Activated CD4-positive, alpha-beta T cell treated with anti-CD3 and anti-CD28 coated beads, Interleukin-2, amount 50 U/mL, for 48 hours (primary cell): ENCODE measurements at places on chromosomes 3 and 15.

- DNase-seq = no peak
These were observed 42.1 kb downstream of the GOLGA6A start for GRCh38 chr15:74040109-74040850.

- no peak for DNase-seq
These were observed 407.8 kb downstream of the PLCL2 start for GRCh38 chr3:17292556-17292955.

GRCh38 chr3:194342861-194343560, 8.1 kb downstream of the CPN2 start:
- DNase-seq = no peak

DNA sequence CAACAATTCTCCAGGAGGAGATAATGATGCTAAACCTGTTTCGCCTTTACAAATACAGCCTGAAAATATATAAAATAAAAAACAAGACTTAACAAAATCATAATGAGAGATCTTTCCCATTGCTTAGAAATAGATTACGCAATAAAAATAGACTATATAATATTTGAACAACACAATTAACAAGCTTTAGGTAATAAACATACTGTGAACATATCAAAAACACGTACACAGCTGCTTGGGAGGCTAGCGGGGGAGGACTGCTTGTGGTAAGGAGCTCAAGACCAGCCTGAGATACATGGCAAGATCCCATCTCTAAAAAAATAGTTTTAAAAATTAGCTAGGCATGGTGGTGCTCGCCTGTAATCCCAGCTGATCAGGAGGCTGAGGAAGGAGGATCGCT, 8.7 kb downstream of the NSMCE3 start:
- DNase-seq = no peak

DNA sequence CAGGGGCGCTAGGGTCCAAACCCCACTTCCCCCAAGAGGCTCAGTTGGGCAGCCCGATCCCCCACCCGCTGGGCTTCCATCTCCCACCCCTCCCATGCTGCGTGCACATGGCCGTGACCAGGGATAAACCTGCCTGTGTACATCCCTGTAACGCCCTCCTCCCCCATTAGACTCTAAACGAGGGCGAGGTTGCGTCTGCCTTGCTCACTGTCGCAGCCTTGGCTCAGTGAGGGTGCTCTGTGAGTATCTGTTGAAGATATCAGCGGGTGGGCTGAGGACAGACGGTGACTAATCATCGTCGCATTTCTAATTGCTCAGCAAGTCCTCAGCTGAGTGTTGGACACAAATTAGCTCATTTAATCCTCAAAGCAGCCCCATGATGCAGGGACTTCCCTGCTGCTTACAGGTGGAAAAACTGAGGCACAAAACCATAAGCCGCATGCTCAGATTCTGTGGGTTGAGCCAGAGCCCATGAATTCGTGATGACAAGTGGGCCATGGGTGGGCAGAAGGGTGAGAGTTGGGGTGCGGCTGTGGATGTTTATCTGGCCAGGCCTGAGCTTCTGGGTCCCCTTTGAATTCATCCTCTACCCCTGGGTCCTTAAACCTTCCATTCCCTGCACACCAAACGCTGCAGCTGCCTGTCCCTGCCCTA, 26.0 kb downstream of the FBLN2 start:
- DNase-seq = peak; percentile 38

DNA sequence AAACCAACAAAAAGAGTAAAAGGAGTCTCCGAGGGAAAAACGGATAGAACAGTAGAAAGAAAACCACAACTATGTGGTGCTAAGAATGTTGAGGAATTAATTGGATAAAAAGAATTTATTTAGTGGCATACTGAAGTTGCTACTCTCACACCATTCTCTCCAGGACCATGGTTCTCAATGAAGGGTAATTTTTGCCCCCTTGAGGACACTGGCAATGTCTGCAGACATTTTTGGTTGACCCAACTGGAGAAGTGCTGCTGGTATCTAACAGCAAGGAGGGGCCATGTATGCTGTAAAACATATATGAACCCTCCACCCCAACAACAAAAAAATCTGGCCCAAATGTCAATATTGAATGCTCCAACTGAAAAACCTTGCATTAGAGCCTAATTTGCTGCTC, 85.9 kb upstream of the CSPG5 start:
- no peak for DNase-seq

DNA sequence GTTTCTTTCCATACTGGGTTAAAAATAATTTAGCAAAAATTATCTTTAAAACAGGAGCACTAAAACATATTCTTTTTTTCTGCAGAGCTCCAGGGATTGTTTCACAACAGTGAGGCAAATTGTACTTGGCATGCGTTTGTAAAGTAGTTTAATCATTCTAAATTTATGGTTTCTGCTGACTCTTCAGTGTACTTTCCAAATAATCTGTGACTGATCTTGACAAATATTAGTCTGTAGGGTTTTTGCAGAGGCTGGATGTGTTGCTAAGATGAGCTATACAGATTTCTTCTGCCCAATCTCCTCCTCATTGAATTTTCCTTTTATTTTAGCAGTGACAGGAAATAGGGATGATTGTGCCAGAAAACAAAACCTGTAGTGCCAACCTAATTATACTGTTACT, 328.0 kb upstream of the MANF start:
- DNase-seq = no peak

GRCh38 chr15:77476995-77477394, 56.3 kb downstream of the HMG20A start:
- DNase-seq = no peak
